ENCODE measurements at places on chromosomes 2 and 18. TPM values are rescaled to one million over a fixed set of nuclear protein-coding genes. Genes with fewer than 3 reads are reported as not detected.

The UCN gene
- polyA plus RNA-seq = 5.8 TPM

The THSD7B gene
- polyA plus RNA-seq = not detected

The CAPN14 gene
- not detected for polyA plus RNA-seq

The FTCDNL1 gene
- 2.0 TPM for polyA plus RNA-seq

The ANO7 gene
- polyA plus RNA-seq = 3.4 TPM

The STRADB gene
- polyA plus RNA-seq = 81.8 TPM

The ANKRD62 gene
- not detected for polyA plus RNA-seq

The REG1B gene
- polyA plus RNA-seq = not detected

The NGEF gene
- 2.0 TPM for polyA plus RNA-seq

The LRATD1 gene
- polyA plus RNA-seq = 0.76 TPM

The FBXO15 gene
- polyA plus RNA-seq = 4.6 TPM

The BCS1L gene
- 67.0 TPM for polyA plus RNA-seq

The RFTN2 gene
- polyA plus RNA-seq = 5.0 TPM

The NBEAL1 gene
- 13.7 TPM for polyA plus RNA-seq

The FER1L5 gene
- 2.6 TPM for polyA plus RNA-seq

The GALNT3 gene
- polyA plus RNA-seq = not detected

The IL36G gene
- polyA plus RNA-seq = not detected

The KRTCAP3 gene
- 4.9 TPM for polyA plus RNA-seq

The PAX3 gene
- polyA plus RNA-seq = 8.0 TPM

The TUBA4A gene
- 2.3 TPM for polyA plus RNA-seq

The ENOSF1 gene
- 72.0 TPM for polyA plus RNA-seq

The PLA2R1 gene
- polyA plus RNA-seq = not detected

The DSG3 gene
- not detected for polyA plus RNA-seq

The REEP1 gene
- 19.3 TPM for polyA plus RNA-seq

The SPC25 gene
- 33.6 TPM for polyA plus RNA-seq

The SERPINB10 gene
- polyA plus RNA-seq = not detected

The ACMSD gene
- polyA plus RNA-seq = 0.46 TPM

The CAVIN2 gene
- polyA plus RNA-seq = 1.0 TPM

The SLC4A3 gene
- 42.9 TPM for polyA plus RNA-seq

The RESP18 gene
- not detected for polyA plus RNA-seq

The ALK gene
- 1.2 TPM for polyA plus RNA-seq

Measured in cardiac muscle cell (in vitro differentiated cells and primary cell).